Right lung (tissue), 10 donors: ENCODE measurements at places on chromosomes 11 and 22. TPM values are rescaled to one million over a fixed set of nuclear protein-coding genes. Genes with fewer than 3 reads are reported as not detected.

GRCh38 chr22:19321757-19322156 is 30.2 kb upstream of the CLTCL1 start:
- no peak for DNase-seq

GRCh38 chr11:119421351-119421750 is 1.6 kb downstream of the THY1 start:
- DNase-seq, result no peak

DNA sequence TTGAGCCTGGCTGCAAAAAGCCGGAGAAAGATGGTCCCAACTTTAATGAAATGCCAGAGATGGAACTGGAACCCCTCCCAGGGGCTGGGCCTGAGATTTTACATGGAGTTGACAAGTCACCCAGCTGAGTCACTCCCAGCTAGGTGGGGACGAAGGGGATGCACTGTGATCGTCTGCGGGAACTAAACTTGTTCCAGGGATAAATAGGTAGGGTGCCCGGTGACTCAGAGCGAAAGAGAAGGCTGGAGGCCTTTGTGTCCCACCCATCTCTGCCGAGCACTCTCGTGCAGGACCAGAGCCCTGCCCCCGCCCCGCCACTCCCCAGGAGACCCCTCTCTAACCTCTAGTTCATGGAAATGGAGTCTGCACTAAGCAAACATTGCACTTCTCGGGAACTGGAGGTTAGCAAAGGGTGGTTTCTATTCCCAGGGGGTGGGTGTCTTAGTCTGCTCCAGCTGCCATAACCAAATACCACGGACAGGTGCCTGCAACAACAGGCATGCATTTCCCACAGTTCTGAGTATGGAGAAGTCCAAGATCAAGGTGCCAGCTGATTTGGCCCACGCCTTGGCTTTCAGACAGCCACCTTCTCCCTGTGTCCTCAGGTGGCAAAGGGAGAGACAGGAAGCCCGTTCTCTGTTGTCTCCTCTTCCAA is 60.7 kb upstream of the FADD start:
- no peak for DNase-seq

GRCh38 chr11:78112582-78113275 is 26.7 kb downstream of the ALG8 start:
- DNase-seq, result no peak

Gene GRAP2
- 1.8 TPM for polyA plus RNA-seq

DNA sequence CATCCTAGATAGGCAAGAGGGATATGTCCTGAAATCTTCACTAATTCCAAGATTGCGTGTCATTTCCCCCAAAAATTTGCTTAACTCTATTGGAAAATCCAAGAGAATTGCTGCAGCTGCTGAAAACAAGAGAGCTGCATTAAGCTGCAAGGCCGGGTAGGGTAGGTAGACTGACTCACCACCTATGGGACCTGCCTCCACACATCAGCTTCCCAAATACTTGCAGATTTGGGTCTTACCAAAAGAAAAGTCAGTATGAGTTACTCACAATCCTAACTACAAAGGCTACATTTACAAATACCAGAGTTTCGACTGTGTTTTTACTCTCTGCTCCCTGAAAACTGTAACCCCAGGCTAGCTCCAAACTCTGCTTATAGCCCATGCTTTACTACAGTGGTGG is 142.5 kb upstream of the TEAD1 start:
- no peak for DNase-seq

DNA sequence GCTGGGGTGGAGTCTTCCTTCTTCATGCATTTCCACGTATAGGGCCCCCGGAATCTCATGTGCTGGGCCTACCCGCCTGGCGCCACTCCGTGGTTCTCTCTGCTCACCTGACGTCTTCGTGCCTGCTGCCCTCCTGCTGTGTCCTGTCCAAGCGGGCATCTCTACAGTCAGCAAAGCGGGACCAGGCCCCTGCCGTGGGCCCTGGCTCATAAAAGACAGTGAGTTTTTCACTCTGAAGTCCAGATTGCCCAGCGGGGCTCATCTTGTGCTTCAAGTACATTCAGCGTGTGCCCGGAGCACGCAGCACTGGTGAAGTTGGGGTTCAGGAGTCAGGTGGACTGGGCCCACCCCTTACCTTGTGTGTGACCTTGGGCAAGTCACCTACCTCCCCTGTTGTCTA is 17.4 kb downstream of the C11orf24 start:
- DNase-seq, result no peak

- DNase-seq, result no peak
Observed at GRCh38 chr11:131776211-131776610, 405.8 kb downstream of the NTM start.

- DNase-seq, result no peak
Observed at GRCh38 chr22:47647720-47648119, 885.3 kb downstream of the TBC1D22A start.

Gene OR4C13
- polyA plus RNA-seq, result not detected

DNA sequence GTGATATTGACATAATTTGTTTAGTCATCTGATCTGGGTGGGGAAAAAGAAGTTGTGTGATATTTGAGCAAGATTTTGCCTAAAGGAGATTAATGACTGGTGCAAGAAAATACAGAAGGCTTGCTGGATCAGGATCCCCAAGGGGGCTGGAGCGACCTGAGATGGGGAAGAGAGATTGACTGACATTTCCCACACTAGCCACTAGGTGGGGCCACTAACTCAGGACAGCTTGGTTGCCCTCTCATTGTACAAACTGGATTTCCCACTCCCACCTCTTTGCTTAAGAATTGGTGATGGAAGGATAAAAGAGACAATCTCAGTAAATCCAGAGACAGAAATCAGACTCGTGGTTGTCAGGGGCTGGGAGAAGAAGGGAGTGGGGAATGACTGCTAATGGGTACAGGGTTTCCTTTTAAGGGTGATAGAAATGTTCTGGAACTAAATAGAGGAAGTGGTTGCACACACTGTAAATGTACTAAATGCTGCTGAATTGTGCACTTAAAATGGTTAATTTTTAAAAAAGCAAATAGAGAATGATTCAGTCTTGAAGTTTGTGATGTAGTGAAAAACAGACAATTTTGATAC is 50.7 kb downstream of the CTTN start:
- DNase-seq, result no peak

- DNase-seq, result no peak
Observed at GRCh38 chr11:63858628-63859550, 20.0 kb downstream of the MARK2 start.

Gene FDX1
- polyA plus RNA-seq, result 18.1 TPM

DNA sequence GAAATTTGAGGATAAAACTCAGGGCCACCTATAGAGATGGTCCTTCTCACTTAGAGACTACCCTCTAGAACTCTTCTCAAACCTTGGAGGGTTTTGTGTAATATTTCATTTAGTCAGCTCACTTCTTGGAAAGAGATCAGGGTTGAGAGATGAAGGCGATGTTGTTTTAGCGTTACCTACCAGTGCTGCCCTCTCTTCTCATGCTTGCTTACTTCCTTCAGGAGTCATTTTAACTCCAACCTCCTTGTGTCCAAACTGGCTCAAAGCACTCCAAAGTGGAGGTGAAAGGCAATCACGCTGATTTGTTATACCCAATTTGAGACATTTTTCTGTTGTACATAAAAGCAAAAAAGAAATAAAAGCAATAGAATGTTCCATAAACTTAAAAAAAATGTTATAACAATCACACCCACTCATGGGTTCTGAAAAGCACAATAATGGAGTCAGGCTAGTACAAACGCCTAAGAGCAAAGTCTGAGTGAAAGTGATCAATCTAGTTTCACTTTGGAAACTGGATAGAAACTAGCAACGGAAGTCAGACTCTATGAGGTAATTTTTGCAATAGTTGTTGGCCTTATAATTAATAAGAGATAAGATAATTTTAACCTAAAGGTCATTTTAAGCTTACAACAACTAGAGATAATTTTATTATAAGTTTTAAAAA is 117.1 kb downstream of the MRTFA start:
- no peak for DNase-seq

Gene KRTAP5-2
- polyA plus RNA-seq, result not detected

Gene SCO2
- 0.33 TPM for polyA plus RNA-seq

- no peak for DNase-seq
Observed at GRCh38 chr11:111550258-111550657, 9.7 kb downstream of the LAYN start.

DNA sequence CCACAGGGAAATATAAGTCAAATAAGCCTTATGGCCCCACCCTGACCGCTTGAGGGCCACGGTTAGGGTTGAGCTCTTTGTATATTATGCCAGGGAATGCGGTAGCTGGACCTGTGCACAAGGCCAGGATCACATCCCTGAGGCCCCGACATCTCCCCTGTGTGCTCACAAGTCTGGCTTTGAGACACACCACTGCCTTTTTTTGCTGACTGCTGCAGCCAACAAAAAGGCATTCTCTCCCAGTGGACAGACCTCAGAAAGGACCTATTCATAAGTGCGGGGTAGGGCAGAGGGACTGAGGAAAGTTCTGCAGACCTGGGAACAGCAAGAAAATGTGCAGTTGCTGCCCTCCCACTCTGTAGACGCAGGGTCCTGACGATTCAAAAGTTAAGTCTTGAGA is 3.4 kb upstream of the SIDT2 start:
- DNase-seq, result no peak

- no peak for DNase-seq
Observed at GRCh38 chr22:22590136-22590891, 31.2 kb upstream of the PRAME start.

Gene TMEM191B
- polyA plus RNA-seq, result 3.0 TPM

Gene SHISAL1
- polyA plus RNA-seq, result 1.1 TPM

GRCh38 chr22:37419969-37420685 is 7.2 kb downstream of the ELFN2 start:
- no peak for DNase-seq

- no peak for DNase-seq
Observed at GRCh38 chr11:73313652-73314051, 5.6 kb downstream of the ARHGEF17 start.

DNA sequence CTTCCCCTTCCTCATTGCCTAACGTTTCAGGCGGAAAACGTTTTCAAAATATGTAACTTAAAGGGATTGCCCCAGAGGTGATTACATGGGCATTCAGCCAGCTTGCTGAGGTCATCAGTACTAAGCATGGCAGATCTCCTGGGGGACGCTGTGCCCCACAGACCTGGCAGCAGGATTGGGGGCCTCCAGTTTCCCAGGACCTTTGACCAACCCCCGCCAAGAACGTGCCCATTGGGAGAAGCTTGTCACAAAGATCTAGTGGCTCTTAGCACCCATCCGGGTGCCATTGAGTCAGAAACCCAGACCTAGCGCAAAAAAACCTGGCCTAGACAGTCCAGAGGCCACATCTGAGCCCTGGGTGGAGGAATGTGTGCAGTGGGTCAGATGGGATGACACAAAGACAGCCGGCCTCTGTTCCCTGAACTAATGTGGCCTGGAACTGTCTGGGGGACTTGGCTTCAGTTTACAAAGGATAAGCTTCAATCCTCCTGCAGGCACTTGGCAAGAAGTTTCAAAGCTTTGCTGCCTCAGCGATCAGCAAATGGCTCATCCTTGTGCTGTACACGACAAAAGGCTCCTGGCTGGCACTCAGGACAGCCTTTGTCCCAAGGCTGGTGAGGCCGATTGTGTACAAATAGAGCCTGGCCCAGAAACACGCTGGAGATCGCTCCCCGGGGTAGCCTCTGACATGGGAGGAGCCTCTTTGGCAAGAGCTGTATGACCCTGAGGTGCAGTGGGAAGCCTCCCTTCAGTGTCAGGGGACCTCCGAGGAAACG is 9.5 kb downstream of the C1QTNF6 start:
- peak; percentile 36 for DNase-seq

DNA sequence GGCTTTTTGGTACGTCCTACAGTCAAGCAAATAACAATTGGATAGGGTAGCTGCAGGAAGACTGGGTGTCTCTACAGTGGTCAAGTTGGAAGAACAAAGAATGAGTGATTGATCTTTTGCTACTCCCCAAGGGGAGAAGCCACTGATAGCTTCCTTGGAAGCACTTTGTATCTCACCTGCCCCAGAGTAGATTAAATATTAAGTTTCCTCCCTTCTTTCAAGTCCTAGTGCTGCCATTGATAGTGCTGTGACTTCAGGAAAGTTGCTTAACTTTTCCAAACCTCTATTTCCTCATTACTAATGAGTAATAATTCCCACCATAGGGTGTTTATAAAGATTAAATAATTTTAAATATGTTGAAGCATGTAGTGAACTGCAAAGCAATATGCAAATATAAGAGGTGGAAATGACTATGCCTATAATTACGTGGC is 35.6 kb upstream of the EHF start:
- DNase-seq, result no peak

DNA sequence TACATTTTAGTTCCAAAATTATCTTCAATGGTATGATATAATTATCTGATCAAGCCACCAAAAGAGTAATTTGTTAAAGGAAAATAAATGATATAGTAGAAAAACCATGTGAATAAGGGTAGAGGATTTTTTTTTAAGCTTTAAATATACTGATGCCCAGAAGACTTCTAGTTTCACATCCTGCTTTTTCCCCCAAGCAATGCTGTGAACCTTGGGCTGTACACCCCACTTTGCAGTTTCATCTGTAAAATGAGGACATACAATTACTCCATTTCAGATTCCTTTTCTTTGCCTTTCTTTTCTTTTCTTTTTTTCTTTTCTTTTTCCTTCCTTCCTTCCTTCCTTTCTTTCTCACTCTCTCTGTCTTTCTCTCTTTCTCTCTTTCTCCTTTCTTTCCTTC is 1125.4 kb downstream of the DLG2 start:
- DNase-seq, result no peak

- no peak for DNase-seq
Observed at GRCh38 chr11:74783241-74783871, 34.7 kb downstream of the RNF169 start.

Gene DRD2
- 0.35 TPM for polyA plus RNA-seq

- no peak for DNase-seq
Observed at GRCh38 chr11:17073370-17074027, 4.0 kb downstream of the RPS13 start.

DNA sequence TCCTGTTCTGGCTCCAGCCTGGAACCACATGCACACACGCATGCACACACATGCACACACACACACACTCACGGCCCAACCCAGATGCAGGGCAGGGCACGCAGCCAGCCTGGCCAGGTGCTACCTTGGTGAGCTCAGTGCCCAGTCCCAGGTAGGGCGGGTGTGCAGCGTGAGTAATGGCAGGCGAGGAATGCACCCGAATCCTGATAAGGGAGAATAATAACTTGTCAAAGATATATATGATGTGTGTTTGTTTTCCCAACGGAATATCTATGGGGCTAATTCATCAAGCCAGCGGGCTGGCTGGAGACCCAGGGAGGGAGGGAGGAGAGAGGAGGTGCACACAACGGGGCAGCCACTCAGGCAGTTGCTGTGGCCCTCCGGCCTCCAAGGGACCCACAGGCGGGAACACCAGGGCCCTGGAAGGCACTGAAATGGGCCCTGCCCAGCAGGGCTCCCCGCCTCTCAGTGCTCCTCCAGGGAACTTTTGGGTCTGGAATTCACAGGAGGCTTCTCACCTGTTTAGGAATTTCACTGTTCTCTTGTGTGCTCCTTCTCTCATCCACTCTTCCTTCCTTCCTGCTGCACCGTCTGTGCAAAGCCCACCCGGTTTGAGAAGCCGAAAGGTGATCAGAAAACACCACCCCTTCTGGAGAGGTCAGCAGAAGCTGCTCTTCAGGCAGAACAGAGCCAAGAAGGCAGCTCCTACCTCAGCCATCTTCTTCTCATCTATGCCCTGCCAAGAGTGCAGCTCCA is 79.0 kb downstream of the BUD13 start:
- DNase-seq, result no peak
